H7 (cell line): ENCODE measurements at places on chromosomes 7 and 10.

DNA sequence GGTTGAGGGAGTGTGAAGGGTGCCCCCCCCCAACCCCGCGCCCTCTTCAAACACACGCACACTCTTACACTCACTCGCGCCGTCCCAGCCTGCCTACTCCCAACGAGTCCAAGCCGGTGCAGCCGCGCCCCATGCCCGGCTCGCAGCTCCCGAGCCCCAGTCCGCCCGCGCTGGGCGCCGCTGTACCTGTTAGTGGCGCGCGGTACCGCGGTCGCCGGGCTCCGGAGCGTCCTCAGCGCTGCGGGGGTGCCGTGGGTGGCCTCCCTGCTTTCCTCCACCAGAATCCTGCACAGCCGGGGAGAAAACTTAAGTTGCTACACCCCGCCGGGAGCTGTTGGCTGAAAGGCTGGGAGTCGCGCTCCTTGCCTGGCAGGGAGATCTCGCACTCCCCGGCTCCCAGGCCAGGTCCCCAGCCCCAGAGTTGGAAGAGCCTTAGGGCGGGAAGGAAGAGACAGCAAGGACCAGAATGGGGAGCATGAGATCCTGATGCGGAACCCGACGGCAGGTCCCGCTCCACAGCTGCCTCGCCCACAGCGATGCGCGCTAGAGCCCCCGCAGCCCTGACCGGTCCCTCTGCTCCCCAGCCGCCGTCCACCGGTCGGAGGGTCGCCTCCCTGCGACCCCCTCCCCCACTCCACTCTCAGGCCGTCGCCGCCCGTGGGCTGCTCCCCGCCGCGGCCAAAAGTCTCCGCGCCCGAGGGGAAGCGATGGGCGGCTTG is 863 bp downstream of the ST8SIA6 start:
- DNase-seq: peak; percentile 78

DNA sequence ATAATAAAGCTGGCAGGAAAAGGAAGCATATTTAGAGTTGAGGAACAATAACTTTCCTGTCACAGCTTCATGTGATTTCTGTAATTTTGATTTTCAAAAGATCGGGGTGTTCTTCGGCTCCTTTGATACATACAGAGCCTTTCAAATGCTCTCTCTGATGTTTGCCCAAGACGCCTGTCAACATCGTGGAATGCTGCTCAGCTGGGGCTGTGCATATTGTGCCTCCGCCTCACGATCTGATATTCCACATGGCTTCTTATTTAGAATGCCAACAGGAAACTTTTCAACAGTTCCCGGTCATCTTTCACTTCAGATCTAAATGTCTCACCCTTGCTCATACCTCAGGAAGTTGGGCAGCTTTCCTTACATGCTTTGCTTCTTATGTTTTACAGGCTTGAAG is 7.3 kb downstream of the NPY start:
- DNase-seq: no peak

DNA sequence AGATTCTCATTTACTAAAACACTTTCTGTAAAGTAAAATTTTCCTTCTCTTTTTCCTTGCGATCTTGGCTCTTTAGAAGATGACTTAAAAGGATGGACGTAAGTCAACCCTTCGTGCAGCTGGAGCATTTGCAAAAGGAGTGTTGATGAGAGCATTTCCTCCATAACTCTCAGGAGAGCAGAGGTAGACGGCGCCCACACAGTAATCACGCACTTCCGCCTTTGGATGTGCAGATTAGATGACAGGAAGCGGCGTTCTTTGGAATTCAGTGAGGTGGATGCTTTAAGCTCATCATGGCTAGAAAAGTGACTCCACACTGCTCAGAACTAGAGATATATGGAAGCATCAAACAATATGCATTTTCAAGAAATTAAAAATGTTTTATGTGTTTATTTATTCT is 43.0 kb upstream of the NPS start:
- no peak for DNase-seq

DNA sequence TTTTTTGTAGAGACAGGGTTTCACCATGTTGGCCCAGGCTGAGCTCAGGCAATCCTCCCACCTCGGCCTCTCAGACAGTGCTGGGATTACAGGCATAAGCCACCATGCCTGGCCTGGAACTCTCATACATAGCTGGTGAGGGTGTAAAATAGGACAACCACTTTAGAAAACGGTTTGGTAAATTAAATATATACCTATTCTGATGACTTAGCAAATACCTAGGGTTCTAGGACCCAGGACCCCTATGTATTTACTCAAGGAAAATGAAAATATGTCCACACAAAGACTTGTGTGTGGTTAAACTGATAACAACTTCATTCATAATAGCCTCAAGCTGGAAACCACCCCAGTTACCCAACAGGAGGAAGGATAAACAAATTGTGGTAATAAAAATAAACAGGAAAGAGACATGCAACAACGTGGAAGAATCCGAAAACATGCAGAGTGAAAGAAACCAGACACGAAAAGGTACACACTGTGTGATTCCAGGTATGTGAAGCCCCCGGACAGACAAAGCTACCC is 52.7 kb downstream of the CARD11 start:
- DNase-seq: no peak
